ENCODE measurements at places on chromosomes 13 and 19.

DNA sequence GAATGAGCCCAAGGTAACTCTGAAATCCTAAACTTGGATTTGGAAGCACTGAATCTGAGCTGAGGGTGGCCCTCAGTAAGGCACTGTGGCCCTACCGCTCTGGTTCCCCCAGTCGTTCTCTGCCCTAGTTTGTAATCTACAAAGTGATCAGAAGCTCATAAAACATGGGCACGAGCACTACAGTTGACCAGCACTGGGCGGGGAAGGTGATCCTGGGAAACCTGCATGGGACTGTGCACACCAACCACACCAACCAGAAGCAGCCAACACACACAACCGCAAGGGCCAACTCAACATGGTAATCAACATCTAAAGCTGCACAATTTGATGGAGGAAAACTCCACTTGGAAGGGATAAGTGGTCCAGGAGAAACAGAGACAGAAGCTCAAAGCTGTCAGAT is 22.9 kb downstream of the SLC7A1 start:
- no peak for DNase-seq

DNA sequence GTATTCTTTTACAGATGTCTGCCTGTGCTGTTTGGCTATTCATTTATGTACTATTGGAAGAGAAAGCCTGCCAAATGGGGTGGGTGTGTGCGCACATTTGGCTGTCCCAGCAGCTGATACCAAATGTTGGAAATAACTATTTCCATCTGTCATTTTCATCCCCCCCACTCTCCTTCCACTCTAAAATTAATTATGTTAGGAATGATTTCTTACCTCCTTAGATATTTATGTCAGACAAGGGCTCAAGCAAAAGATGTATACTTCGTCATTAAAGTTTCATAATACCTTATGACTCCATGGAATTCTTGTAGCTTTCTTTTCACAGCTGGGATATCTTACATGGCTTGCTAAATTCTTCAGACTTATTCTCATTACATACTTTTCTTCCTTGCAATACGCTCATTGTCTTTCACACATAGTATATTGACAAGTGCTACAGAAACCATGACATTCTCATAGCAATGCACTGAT is 18.6 kb downstream of the ITM2B start:
- DNase-seq = no peak

DNA sequence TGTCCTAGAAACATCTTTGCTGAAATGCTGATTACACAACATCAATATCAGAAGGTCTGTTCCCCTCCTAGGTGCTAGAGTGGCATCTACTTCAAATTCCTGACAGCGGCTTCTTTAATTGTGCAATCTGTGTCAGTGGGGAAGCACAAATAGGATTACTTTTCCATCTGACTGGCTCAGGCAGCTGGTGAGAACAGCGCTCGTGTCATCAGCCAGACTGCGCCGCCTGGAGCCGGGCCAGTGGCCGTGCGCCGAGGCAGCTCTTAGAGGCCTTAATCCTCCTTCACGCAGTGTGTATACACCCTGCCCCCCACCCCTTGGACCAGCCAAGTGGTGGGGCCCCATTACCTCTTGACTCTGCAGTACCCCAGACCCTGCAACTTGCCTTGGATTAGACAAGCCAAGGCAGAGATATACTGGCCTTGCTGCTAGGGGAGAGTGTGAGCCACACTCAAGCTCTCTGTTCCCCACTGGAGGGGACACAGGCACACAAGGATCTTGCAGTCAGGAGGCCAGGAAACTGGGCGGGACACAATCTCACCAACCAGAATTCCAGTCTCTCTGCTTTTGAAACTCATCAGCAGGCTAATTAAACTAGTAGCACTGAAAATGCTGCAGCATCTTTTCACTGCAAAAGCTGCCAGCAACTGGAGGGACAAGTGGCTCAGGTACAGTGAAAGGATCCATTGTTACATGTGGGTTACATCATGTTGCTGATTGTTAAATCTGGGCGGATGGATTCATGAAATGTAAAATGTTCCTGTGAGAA is 48.9 kb upstream of the EPHX3 start:
- no peak for DNase-seq

- DNase-seq = no peak
Measured at GRCh38 chr13:43431290-43431716, 355.5 kb downstream of the ENOX1 start.

- no peak for DNase-seq
Measured at GRCh38 chr19:4164262-4164661, 10.8 kb downstream of the CREB3L3 start.

GRCh38 chr19:51365211-51365964 is 800 bp downstream of the ETFB start:
- DNase-seq = no peak

- no peak for DNase-seq
Measured at GRCh38 chr13:73370066-73370465, 311.3 kb downstream of the KLF5 start.

DNA sequence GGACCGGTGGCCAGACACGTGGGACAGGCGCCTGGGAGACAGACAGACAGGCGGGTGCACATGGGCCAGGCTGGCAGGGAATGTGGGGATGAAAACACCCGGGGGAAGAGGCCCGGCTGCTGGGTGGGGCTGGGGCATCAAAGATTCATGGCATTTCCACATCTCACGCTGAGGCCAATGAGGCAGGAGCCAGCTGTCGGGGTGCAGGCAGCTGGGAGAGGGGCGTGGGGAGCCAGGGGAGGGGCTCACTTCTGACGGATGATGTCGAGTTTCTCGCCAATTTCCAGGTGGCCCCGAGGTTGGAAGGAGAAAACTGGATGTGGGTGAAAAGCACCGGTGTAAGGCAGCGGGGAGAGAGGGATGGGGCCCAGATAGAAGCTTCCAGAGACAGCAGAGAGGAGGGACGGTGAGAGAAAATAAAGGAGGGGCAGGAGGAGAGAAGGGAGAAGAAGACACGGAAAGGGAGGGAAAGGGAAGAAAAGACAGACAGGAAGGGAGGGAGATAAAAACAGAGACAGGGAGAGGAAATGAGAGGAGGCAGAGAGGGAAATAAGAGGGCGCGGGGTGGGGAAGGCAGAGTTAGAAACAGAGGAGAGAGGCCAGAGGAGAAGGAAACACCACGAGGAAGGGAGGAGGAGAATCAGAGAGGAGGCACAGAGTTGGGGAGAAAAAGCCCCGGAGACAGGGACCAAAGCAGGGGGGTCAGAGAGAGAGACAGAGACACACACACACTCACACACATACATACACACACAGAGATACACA is 8.0 kb upstream of the CCER2 start:
- DNase-seq = no peak

DNA sequence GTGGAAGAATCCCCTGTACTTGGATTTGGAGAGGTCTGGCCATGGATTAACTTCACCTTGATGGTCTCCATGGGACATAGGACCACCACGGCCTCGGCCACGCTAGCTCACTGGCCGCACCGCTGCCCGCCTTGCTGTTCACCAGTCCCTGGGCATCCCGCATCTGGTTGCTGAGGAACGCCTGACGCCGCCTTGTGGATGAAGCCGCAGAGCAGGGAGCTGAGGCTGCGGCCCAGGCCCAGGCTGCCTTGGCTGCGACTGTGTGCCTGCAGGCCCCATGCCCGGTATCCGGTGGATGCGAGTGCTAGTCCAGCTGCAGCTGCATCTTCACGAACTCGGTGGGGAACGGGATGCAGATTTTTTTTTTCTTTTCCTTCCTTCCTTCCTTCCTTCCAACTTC is 1407.1 kb downstream of the UQCRFS1 start:
- DNase-seq = no peak

GRCh38 chr13:99496184-99497142 is 4.8 kb upstream of the TM9SF2 start:
- DNase-seq = no peak

DNA sequence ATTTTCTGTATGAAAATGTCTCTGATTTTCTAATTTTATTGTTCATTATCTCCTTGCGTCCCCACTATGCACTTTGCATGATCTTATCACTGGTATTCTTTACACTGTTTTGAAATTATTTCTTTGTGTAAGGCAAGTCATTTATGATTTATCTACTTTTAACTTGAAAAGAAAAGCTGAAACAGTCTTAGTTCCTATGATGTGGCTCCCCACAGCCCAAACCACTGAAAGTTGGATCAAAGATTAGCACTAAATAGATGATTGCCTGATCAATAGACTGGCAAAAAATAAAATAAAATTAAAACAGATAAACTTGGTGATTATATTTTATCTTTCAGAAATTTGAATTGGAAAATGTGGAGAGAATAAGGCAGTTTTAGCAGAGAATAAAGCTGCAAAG is 1101.9 kb downstream of the PCDH9 start:
- DNase-seq = no peak

GRCh38 chr19:48325265-48325910 is at the start of gene EMP3:
Gene EMP3 (plus strand): TSS chr19:48325552. CDS start chr19:48326845, 1,293 bp downstream.
- DNase-seq = no peak

DNA sequence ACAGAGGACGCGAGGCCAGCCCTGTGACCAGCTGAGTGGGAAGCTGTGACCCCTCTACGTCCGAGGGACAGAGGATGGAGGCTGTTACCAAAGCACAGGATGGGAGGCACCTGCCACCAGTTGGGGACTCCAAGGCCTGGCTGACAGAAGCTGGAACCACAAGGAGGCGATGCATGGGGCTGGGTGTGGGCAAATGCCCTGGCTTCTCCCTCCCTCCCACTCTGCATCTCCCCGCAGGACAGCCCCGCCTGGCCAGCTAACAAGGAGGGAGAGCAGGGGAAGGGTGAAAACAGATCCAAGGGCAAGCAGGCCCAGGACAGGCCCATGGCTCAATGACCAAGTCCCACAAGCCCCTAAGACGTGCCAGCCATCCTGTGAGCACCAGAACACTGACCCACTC is 28.6 kb downstream of the AKT2 start:
- DNase-seq = no peak

DNA sequence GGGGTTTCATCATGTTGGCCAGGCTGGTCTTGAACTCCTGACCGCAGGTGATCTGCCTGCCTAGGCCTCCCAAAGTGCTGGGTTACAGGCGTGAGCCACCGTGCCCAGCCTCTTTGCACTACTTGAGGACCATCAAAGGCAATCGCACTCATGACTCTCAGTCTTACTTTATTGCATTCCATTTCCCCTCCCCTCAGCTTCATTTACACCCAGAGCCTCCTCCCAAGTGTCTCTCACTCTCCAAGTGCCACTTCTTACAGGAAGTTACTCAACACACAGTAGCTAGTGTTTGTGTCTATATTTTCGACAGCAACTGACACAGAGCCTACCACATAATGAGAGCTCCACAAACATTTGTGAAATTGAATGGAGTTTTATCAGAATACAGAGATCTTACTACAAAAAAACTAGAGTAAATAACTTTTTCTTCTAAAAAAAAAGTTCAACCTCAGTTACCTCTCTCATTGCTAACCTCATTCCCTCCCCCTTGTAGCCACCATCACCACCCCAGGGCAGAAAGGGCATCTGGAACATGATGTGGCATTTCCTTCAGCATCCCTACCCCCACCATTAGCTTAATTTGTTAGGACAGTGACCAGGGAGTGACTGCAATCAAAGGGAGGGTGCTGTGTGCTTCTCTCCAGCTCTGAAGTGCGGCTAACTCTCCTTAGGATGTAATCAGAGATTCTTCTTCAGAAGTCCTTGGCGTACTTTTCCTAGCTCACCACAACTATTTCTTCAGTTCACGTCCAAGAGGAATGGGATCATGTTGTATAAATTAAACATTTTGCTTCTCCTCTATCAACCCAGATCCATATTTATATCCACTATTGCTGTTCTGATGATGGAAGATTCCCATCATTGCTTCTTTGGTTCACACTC is 17.0 kb upstream of the RUBCNL start:
- no peak for DNase-seq

DNA sequence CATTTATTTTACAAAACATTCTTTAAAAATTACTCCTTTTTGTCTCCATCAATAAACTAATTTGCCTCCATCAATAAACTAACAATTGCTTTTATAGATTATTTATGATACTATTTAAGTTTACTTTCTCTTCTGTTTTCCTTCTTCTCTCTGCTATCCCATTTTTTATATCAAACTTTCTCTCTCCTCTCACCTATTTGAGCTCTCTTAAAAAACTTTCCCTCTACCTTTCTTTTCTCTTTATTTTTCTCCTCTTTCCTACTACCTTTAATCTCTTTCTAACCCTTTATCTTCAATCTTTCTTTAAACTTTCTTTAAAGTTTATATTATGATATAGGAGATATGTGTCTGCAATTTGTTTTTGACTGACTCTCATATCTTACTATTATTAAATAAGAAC is 566.4 kb downstream of the DACH1 start:
- DNase-seq = no peak

GRCh38 chr13:97460004-97460775 is 26.2 kb downstream of the RAP2A start:
- no peak for DNase-seq

DNA sequence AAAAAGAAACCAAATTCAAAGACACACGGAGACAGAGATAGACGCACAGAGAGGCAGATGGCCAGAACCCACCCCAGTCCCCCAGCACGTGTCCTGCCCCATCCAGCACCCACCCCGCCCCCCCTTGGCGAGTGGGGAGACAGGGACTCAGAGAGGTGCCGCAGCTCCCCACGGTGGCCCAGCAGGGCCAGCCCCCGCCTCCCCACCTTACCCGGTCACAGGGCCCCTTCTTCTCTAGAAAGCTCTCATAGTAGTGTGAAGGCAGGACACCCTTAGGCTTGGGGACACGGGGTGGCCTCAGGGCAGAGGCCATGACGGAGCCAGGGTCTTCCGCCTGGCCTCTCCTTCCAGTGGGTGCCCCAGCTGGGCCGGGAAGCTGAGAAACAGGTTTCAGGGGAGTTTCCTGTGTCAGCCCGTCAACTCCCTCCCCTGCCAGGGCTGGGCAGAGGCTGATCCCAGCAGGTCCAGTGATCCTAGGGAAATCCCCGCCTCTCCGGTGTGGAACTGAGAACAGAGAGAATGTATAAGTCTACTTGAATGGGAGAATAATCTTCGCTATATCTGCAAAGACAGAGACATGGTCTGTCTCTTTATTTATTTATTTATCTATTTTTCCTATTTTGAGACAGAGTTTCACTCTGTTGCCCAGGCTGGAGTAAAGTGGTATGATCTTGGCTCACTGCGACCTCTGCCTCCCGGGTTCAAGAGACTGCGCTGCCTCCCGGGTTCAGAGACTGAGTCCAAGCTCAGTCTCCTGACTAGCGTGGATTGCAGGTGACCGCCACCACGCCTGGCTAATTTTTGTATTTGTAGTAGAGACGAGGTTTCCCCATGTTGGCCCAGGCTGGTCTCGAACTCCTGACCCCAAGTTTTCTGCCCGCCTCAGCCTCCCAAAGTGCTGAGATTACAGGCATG is at the start of gene STAP2:
STAP2 (minus strand) TSS at position 387 of the 915 bp plus-strand sequence; CDS start at position 313, 74 bp downstream.
- DNase-seq = no peak

DNA sequence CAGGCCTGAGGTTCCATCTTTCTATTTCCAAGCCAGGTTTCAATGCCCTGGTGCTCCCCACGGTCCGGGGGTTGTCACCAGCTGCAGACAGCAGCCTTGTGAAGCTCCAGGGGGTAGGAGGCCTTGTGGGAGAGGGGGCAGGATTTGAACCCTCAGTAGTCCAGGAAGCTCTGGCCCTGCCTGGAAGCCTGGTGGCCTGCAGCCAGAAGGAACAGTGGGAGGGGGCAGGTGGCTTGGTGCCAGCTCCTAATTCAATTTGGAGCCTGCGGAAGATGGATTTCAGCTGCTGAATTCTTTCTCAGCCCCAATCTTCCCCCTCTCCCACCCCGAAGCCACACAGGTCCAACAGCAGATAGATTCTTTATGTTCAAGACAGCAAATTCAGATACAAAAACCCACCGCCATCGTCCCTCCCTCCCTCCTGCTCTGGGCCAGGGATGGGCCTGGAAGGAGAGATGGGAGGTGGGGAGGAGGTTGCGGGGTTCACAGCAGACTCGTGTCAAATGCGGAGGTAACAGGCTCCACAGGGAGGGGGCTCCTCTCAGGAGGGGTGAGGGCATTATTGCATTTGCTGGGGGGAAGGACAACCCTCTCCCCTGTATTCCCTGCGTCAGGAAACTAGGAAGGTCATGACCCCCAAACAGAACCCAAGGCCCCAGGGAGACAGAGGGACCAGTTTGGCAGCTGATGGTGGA is 2.4 kb upstream of the PTGER1 start:
- DNase-seq = no peak

Data from NCI-H1930 (cell line).